Adrenal gland (tissue), 19 donors: ENCODE measurements at places on chromosomes 6 and 20.

DNA sequence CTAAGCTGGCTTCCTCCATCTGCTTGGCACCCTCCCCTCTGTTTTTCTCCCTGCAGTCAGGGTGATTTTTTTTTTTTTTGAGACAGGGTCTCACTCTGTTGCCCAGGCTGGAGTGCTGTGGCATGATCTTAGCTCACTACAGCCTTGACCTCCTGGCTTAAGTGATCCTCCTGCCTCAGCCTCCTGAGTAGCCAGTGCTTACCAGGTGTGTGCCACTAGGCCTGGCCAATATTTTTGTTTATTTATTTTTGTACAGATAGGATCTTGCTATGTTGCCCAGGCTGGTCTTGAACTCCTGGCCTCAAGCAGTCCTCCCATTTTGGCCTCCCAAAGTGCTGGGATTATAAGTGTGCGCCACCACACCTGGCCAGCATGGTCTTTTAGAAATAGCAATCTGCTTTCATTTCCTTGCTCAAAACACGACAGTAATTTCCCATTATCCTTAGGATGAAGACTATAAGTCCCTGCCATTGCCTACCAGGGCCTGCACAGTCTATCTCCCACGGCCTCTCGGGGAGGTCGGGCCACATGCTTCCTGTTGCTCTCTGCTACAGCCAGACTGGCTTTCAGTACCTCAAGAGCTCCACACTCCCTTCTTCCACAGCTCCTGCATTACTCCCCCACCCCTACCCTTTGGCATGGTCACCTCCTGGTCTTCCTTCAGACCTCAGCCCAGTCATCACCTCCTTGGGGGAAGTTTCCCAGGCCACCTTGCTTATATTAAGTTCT, 11.1 kb upstream of the CD164 start:
- H3K36me3 ChIP-seq = no peaks in the 10 kb centered on the region
- H3K4me1 ChIP-seq = peaks cover 4% of the 10 kb centered on the region
- H3K27ac ChIP-seq = no peak overlapping the region
- no peaks in the 10 kb centered on the region for H3K27me3 ChIP-seq

DNA sequence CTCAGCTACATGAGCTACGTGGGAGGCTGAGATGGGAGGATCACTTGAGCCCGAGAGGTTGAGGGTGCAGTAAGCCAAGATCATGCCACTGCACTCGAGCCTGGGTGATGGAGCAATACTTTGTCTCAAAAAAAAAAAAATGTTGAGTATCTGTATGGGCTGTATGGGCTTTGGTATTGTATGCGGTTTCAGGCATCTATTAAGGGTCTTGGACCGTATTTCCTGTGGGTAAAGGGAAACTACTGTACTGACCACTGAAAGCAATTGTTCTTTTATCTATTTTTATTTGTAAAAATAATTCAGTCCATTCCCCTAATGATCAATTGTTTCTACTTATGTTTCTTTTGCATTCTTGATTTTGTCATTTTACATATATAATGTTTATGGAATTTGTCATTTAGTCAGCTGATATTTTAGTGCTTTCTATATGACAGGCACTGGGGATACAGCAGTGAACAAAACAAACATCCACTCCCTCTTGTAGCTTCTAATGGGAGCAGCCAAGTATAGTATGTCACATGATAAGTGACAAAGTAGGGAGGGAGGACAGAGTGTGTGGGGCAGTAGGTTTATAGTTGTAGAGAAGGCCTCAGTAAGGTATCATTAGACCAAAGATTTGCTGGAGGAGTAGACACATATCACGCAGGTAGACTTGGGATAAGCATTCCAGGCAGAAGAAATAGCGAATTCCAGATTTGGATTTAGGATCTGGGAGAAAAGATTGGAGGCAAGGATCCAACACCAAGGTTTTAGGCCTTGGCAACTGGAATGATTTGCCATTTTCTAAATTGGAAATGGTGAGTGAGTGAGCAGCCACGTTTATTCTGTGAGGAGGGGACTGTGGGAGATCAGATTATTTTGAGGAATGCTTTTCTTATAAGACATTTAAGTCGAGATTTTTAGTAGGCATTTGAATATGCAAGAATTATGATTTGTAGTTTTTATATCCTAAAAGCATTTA, 6.0 kb downstream of the PCMT1 start:
- DNase-seq = no peak
- H3K4me3 ChIP-seq = no peak overlapping the region
- H3K27ac ChIP-seq = no peak overlapping the region
- H3K27me3 ChIP-seq = no peaks in the 10 kb centered on the region
- H3K4me1 ChIP-seq = peaks cover 7% of the 10 kb centered on the region

- DNase-seq = no peak
- no peaks in the 10 kb centered on the region for H3K4me1 ChIP-seq
- H3K27me3 ChIP-seq = peaks cover 7% of the 10 kb centered on the region
- H3K36me3 ChIP-seq = no peaks in the 10 kb centered on the region
Observed at GRCh38 chr20:46799781-46800408, 90.4 kb downstream of the SLC2A10 start.

GRCh38 chr6:84442208-84442607, 214.8 kb upstream of the CEP162 start:
- no peaks in the 10 kb centered on the region for H3K36me3 ChIP-seq
- DNase-seq = no peak
- H3K4me3 ChIP-seq = no peak overlapping the region
- no peaks in the 10 kb centered on the region for H3K27me3 ChIP-seq
- no peak overlapping the region for H3K27ac ChIP-seq
- H3K4me1 ChIP-seq = no peaks in the 10 kb centered on the region

GRCh38 chr6:41502917-41503671, 43.1 kb upstream of the FOXP4 start:
- no peaks in the 10 kb centered on the region for H3K36me3 ChIP-seq
- no peak overlapping the region for H3K27ac ChIP-seq
- no peaks in the 10 kb centered on the region for H3K4me1 ChIP-seq
- H3K4me3 ChIP-seq = peak overlapping the region; percentile 41

DNA sequence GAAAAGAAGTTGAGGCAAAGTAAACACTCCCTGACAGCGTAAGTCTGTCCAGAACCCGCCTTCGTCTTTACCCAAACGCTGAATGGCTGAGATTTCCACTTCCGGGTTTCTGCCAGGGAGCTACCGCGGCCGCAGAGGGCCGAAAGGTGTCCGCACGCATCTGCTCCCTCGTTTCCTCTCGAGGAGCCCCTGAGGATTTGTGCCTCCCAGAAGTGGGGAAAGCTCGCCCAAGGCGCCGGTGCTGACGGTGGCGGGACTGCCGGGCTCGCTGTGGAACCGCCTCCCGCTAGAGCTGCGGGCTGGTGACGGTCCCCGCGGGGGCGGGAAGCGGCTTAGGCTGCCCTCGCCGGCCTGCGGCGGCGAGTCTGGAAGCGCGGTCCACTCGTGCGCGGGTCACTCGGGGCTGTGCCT, 1760.2 kb upstream of the DEFB115 start:
- no peak overlapping the region for H3K4me3 ChIP-seq
- DNase-seq = peak; percentile 7
- no peak overlapping the region for H3K27ac ChIP-seq
- H3K4me1 ChIP-seq = no peaks in the 10 kb centered on the region
- H3K27me3 ChIP-seq = no peaks in the 10 kb centered on the region

DNA sequence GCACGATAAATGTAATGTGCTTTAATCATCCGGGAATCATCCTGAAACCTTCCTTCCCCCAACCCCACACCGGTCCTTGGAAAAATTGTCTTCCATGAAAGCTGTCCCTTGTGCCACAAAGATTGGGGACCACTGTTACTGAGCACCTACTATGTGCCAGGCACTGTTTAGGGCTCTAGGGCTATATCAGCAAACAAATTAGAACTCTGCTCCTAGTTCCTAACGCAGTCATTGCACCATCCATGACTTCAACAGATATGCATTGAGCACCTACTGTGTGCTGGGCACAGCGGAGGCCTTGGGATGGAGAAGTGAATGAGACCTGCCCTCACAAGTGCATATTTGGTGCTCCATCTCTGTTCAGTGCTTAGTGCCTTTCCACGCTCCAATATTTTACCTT, 50.3 kb upstream of the BLCAP start:
- no peaks in the 10 kb centered on the region for H3K36me3 ChIP-seq
- DNase-seq = no peak
- H3K27ac ChIP-seq = no peak overlapping the region
- H3K4me1 ChIP-seq = no peaks in the 10 kb centered on the region
- peaks cover 11% of the 10 kb centered on the region for H3K27me3 ChIP-seq

DNA sequence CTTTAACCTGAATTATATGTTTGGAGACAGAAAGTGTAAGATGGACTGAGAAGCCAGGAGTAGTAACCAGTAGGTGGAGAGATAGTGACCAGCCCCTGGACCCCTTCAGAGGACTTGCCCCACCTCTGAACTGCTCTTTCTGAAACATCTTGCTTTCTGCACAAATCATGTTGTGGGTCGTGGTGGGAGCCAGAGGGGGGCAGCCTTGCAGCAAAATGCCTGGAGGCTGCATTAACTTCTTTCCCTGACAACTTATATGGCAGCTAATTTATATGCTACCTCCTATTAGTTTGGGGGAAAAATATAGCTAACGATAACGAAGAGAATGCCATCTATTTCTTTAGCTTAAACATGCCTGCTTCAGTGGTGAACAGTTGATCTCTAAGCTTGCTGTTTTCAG, 859.8 kb downstream of the MAFB start:
- no peaks in the 10 kb centered on the region for H3K4me1 ChIP-seq
- no peak overlapping the region for H3K27ac ChIP-seq
- no peaks in the 10 kb centered on the region for H3K27me3 ChIP-seq
- no peak for DNase-seq
- H3K4me3 ChIP-seq = no peak overlapping the region
- no peaks in the 10 kb centered on the region for H3K36me3 ChIP-seq

DNA sequence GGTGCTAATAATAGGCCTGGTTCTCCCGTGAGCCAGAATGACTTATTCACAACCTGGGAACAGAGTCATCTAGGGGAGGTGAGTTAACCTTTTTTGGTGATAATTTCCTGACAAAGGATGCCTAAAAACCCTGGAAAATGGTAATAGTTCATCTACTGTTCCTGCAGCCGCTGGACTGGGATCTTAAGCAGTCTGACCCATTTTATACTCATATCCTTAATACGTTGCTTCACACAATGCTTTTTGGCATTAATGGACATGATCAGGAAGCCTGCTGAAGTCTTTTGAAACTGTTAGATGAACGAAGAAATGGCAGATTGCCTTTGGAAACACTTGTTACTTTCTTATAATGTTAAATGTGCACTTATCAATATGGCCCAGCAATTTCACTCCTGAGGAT, 81.9 kb upstream of the BMP2 start:
- H3K36me3 ChIP-seq = no peaks in the 10 kb centered on the region
- DNase-seq = no peak
- no peak overlapping the region for H3K4me3 ChIP-seq
- no peak overlapping the region for H3K27ac ChIP-seq
- H3K27me3 ChIP-seq = no peaks in the 10 kb centered on the region
